T-helper 2 cell (primary cell): ENCODE measurements at places on chromosomes 5 and 9.

DNA sequence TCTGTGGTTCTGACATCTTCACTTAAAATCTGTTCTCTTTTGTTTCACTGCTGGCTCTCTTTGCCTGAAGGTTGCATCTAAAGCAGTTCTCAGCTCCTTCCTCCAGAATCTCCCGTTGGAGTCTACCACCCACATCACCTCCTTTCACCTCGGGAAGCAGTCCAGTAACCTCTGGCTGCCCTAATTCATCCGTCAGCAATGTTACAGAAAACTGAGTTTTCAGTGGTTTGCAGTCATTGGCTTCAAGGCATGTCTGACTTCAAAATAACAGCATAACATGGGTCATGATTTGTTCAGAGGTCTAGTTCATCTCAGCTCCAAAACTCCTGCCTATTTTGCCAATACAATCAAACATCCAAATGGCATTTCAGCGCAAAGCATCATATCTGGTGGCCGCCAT lies 107.7 kb downstream of the GOLPH3 start:
- no peak for DNase-seq

- DNase-seq: no peak
Observed at GRCh38 chr9:114606597-114607207, 4.4 kb upstream of the TMEM268 start.

GRCh38 chr9:81565609-81566008 lies 123.7 kb downstream of the TLE1 start:
- DNase-seq: no peak

DNA sequence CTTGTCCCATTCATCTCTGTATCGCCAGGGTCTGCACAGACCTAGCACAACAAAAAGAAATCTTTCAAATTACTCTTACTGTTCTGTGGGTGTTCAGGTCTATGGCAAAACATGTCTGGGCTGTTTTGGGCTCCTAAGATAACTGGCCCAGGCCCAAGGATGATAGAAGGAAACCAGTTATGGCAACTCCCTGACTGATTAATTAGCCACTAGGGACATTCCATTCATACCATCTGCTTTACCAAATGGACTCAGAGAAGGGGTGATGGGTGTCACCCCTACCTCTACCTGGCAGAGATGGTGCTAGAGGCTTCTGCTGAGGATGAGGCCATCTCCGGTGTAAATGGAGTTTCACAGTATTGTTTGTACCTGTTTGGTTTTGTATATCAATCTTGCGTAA lies 1.9 kb downstream of the SLC31A2 start:
- DNase-seq: no peak

GRCh38 chr9:74277532-74277931 lies 219.6 kb upstream of the RORB start:
- no peak for DNase-seq

- DNase-seq: no peak
Observed at GRCh38 chr5:150190503-150190979, 679 bp downstream of the SLC6A7 start.

GRCh38 chr5:3043600-3043999 lies 292.1 kb upstream of the IRX2 start:
- DNase-seq: no peak

- no peak for DNase-seq
Observed at GRCh38 chr5:29894668-29895067, 1298.8 kb upstream of the CDH6 start.

DNA sequence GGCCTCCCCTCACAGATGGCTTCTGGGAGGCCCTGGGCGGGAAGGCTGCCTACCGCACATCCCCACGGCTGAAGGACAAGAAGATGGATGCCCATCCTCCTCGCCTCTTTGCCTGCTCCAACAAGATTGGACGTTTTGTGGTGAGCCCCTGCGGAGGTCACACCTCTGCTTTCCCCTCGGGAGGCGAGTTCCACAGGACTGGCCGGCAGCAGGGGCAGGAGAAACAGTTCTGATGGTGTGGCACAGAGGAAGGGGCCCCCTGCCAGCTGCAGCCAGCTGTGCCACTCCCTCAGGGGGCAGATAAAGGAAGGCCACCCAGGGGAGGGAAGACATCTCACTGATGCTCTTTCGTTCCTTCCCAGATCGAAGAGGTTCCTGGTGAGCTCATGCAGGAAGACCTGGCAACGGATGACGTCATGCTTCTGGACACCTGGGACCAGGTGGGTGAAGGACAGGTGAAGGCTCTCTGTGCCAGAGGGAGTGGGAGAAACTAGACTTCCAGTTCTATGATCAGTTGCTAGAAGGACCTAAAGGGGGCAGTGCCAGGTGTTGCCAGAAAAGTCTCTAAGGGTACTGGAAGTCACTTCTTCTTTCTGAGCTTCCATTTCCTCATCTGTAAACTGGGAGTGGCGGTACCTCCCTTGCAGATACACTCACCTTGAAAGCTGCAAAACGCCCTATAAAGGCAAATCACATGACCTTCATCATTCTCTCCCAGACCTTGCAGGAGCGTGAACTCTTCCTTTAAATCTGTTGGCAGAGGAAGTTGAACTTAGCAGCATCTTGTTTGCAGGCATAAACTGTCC lies 41.0 kb downstream of the STOM start:
- no peak for DNase-seq

DNA sequence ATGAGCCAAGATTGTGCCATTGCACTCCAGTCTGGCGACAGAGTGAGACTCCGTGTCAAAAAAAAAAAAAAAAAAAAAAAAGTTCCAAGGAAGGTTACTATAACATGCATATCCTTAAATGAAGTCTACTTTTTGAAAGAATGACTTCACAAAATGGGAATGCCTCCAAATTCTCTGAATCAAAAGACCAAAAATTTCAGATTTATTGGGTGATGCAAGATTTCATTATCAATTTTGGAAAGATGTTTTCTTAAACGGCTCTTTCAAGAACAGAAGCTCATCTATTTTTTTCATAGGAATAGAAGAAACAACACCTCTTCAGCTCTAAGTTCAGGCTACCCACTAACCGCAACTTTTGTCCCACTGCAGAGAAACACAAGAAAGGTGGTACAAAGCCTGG lies 69.9 kb downstream of the AUH start:
- no peak for DNase-seq

DNA sequence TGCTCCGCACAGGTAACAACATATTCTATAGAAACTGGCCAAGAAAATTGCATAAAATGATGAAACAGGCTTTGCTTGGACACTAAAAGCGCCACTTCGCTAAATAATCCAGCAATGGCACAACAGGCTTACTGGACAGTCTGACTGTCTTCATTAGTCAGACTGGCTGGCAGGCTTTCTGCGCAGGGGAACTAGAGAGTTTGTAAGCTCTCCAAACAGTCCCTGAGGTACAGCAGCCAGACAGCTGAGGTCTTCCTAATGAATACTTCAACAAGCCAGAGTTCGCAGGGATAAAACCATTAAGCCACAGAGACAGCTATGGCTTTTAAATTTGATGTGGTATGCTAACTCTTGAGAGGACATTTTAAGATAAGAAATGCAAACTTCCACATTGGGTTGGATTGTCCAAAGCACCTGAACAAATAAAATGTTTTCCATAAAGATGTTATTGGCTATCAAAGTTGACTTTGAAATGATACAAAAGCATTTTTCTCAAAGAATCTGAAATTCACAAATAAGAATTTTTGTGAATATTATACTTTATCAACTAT lies 20.7 kb downstream of the PLK2 start:
- DNase-seq: no peak

- DNase-seq: no peak
Observed at GRCh38 chr5:61349935-61350334, 17.9 kb downstream of the ZSWIM6 start.

- no peak for DNase-seq
Observed at GRCh38 chr5:56329652-56330051, 96.5 kb upstream of the ANKRD55 start.

DNA sequence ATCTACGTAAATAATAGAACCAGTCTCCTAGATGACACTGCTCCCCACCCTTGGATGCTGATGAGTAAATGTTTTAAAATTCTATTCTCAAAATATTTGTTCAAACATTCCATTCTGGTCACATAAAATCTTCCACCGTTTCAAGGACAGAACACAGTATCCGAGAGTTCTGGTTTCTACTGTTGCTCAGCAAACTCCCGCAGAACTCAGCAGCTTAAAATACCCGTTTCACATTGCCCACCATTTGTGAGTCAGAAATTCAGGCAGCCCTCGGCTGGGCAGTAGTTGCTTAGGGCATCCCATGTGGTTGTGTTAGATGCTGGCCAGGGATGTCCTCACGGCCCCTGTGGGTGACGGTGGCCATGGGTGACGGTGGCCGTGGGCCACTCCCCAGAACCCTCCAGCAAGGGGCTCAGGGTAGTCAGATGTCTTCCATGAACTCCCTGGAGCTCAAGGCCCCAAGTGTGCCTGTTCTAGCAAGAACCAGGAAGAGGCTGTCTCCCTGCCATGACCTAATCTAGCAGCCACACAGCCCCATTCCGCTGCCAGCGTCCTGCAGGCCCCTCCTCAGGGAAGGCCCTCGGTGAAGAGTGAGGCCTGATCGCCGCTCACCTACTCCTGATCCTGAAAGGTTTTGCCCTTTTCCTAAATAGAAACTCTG lies 17.4 kb downstream of the MGAT1 start:
- no peak for DNase-seq

DNA sequence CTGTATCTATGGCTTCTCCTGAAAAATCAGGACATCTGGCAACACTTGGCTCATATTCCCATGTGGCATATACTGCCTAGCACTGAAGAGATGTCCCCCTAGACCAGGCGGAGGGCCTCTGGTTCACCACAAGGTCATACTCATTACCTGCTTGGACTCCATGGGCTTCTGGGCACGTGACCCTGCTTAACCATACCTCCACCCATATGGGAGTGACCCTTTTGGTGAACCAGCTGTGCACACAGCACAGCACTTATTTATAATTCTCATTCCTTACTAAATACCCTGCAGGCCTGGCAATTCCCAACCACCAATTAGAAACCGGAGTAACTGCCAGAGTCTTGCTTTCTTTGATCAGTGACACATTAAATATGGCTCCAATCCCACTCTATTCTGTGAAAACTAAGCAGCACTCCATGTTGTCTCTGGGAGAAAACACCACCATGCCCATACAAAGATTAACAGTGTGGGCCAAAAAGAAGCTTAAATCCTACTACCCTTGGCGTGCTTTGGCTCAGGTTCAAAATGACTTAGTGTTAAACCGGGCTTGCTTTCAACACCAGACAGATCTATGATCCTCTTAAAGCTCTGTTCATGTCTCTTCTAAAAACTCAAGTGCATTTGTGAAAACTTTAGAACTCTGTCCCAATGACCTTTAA lies 57.7 kb downstream of the MTMR12 start:
- no peak for DNase-seq
